ENCODE measurements at places on chromosomes 5 and 9. TPM values are rescaled to one million over a fixed set of nuclear protein-coding genes. Genes with fewer than 3 reads are reported as not detected.
A peak's percentile ranks its signal among the peaks of the same experiment; 100 is the strongest.

GRCh38 chr9:18421391-18421790, 52.6 kb upstream of the ADAMTSL1 start:
- H3K36me3 ChIP-seq: no peaks in the 10 kb centered on the region
- no peak for DNase-seq
- H3K27ac ChIP-seq: no peak overlapping the region
- peaks cover 33% of the 10 kb centered on the region for H3K4me1 ChIP-seq
- no peak overlapping the region for H3K4me3 ChIP-seq
- peaks cover 7% of the 10 kb centered on the region for H3K27me3 ChIP-seq

DNA sequence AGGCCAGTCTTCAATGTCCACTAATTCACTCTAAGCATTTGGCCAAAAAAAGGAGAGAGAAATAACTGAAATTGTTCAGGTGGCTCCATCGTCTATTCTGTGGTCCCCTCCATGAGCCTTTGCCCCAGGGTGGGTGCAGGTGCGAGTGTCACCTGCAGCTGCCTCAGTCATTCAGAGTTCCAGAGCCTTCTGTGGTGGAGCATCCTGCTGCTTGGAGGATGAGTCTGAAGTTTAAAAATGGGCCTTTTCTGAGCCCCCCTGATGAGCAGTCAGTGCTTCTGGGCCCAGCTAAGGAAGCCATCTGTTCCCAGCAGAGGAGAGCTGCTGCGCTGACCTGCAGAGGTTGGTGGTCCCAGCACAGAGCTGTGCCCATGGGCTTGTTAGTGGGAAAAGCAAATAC, 48.2 kb downstream of the NDST1 start:
- peaks cover 7% of the 10 kb centered on the region for H3K4me1 ChIP-seq
- no peaks in the 10 kb centered on the region for H3K27me3 ChIP-seq
- peaks cover 18% of the 10 kb centered on the region for H3K36me3 ChIP-seq
- no peak overlapping the region for H3K27ac ChIP-seq
- DNase-seq: no peak
- no peak overlapping the region for H3K4me3 ChIP-seq

DNA sequence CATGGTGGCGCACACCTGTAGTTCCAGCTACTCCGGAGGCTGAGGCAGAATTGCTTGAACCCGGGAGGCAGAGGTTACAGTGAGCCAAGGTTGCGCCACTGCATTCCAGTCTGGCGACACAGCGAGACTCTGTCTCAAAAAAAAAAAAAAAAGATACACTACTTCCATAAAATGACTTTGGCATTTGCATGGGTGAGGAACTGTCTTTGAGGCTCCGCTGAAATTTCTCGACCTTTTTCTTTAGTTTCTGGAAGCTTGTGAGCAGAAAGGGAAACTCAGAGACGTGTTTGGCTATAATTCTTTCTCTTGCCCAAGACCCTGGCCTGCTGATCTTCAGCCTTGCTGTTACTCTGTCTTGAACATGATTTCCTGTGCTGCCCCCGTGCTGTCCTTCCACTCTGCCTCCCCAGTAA, 37.3 kb downstream of the SPIN1 start:
- H3K27me3 ChIP-seq: no peaks in the 10 kb centered on the region
- no peak for DNase-seq
- H3K4me3 ChIP-seq: no peak overlapping the region
- H3K27ac ChIP-seq: peak overlapping the region; percentile 74

GRCh38 chr5:32383065-32383464, 61.5 kb downstream of the ZFR start:
- H3K27me3 ChIP-seq: no peaks in the 10 kb centered on the region
- DNase-seq: no peak
- H3K27ac ChIP-seq: no peak overlapping the region
- peaks cover 13% of the 10 kb centered on the region for H3K4me1 ChIP-seq

DNA sequence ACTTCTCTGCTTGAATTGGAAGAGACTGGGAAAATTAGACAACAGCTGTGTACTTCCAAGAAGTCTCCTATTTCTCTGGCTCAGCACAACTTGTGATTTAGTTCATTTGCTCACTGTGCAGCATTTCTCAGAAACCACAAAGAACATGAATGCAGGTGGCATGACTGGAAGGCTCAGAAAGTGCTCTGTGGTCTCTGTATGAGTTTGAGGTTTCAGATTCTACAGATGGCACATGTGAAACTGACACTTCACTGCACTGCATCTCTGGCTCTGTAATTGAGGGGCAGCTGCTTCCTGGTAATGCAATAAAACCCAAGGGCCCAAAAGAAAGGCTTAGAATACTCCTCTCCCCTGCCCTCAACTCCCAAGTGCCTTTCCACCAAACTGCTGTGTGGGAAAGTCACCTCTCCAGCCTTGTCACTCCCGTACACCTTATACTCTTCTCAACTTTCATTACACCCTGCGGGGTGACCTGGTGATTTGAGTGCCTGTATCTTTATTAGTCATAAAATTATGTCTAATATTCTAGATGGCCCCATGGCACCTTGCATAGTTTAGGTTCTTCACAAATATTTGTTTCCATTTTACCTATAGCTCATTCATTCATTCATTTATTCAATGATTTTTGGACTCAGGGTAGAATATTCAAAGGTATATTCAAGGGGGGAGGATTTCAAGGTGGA, 82.5 kb downstream of the ESM1 start:
- H3K4me1 ChIP-seq: peaks cover 2% of the 10 kb centered on the region

- H3K27ac ChIP-seq: no peak overlapping the region
- peaks cover 15% of the 10 kb centered on the region for H3K36me3 ChIP-seq
- DNase-seq: no peak
- H3K4me1 ChIP-seq: no peaks in the 10 kb centered on the region
Measured at GRCh38 chr5:154967421-154968024, 26.6 kb downstream of the MRPL22 start.

Gene SLC36A2
- total RNA-seq: not detected

Gene IFNA16
- total RNA-seq: not detected

Gene SLC22A4
- 2.2 TPM for total RNA-seq

Gene NTNG2
- total RNA-seq: 8.1 TPM

Gene CNOT8
- 58.3 TPM for total RNA-seq

Gene POLE3
- total RNA-seq: 49.5 TPM

Gene GARIN3
- total RNA-seq: not detected
